Pancreas (tissue), 10 donors: ENCODE measurements at places on chromosomes 5 and 9. TPM values are rescaled to one million over a fixed set of nuclear protein-coding genes. Genes with fewer than 3 reads are reported as not detected.

Gene GPR150
- 5.7 TPM for total RNA-seq

DNA sequence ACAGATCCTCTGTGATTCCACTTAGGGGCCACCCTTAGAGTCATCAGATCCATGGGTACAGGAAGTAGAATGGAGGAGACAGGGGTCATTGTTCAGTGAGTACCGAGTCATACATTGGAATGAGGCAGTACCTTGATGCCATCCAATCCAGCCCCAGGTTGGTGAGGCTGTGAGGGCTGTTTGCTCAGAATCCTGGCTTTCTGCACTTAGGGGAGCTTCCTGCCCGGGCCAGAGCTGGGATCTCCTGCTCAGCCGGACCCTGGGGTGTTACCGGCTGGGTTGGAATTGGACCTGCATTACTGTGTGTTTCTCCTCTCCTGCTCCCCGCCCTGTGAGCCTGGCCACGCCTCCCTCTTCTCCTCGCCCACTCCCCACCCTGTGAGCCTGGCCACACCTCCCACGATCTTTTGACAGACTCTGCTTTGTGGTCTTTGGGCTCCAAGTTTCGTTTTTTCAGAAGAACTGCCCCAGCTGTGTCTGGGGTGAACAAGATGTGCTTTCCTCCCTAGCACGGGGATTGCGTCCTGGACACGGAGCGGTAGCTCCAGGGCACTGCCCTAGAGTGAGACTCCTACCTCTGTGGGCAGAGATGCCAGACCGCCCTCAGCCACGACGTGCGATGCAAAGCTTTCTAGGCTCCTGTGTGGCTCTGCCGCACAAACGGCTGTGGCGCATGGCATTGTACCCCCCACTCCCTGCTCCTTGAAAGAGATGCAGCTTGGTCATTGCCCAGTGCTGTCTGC lies 15.4 kb downstream of the TRAF2 start:
- no peak overlapping the region for H3K4me3 ChIP-seq
- no peak for DNase-seq
- H3K36me3 ChIP-seq = no peaks in the 10 kb centered on the region
- no peaks in the 10 kb centered on the region for H3K27me3 ChIP-seq
- peaks cover 36% of the 10 kb centered on the region for H3K4me1 ChIP-seq
- peak overlapping the region; percentile 67 for H3K27ac ChIP-seq

DNA sequence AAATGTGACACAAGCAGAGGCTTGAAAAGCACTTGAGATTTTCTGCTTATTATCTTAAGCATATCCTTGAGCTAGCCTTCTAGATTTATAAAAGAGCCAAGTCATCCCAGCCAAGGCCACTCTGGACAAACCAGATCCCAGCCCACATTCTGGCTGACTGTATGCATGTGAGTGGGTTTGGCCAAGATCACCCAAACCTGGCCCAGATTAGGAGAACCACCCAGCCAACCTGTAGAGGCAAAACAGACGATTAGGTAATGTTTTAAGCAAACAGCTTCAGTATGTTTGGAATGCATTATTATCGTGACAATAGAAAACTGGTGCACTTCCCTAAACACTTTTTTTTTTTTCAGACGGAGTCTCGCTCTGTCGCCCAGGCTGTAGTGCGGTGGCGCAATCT lies 151.9 kb downstream of the SPATA31D1 start:
- H3K27me3 ChIP-seq = no peaks in the 10 kb centered on the region
- no peaks in the 10 kb centered on the region for H3K4me1 ChIP-seq
- H3K27ac ChIP-seq = no peak overlapping the region
- no peak for DNase-seq

DNA sequence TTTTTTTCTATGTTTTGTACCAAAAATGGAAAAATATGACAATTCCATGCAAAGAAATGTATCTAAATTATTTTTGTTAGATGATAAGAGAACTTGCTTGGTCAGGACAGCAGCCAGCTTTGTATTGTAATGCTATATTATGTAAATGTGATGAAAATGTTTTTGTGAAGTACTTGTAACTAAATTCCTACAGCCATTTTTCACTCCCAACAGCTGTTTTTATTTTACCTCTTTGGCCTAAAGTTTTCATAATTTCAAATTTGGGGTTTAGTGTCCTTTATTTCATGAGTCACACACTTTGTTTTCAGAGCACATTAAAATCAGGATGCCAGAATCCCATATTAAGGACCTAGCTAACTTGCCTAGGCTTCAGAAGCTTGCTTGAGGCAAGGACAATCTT lies 64.1 kb downstream of the WDR41 start:
- peaks cover 5% of the 10 kb centered on the region for H3K36me3 ChIP-seq
- H3K4me3 ChIP-seq = no peak overlapping the region
- no peak overlapping the region for H3K27ac ChIP-seq
- no peak for DNase-seq

- DNase-seq = no peak
- H3K27me3 ChIP-seq = no peaks in the 10 kb centered on the region
- H3K4me1 ChIP-seq = no peaks in the 10 kb centered on the region
Observed at GRCh38 chr9:15115702-15116101, 191.3 kb downstream of the TTC39B start.

GRCh38 chr9:106304401-106304920 lies 558.5 kb upstream of the ZNF462 start:
- no peaks in the 10 kb centered on the region for H3K27me3 ChIP-seq
- H3K4me1 ChIP-seq = no peaks in the 10 kb centered on the region
- no peaks in the 10 kb centered on the region for H3K36me3 ChIP-seq
- H3K4me3 ChIP-seq = no peak overlapping the region

DNA sequence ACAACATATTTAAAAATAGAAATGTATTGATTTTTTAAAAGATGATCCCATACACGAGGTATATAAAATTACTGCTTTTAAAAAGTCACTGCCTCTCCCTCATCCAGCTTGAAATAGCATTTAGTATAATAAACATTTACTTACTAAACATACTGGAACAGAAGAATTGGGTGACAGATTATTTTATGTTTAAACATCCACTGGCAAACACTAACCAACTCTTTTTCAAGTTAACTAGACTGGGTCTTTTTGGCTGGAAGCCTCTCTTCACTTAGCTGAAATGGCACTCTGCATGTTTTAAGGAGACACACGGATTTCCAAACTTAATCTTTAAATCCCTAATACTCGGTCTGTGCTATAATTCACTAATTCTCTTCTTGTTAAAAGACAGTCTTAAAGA lies 19.0 kb downstream of the CTXN3 start:
- H3K4me3 ChIP-seq = no peak overlapping the region
- H3K36me3 ChIP-seq = no peaks in the 10 kb centered on the region
- H3K27ac ChIP-seq = no peak overlapping the region

Gene OGN
- total RNA-seq = 0.28 TPM

DNA sequence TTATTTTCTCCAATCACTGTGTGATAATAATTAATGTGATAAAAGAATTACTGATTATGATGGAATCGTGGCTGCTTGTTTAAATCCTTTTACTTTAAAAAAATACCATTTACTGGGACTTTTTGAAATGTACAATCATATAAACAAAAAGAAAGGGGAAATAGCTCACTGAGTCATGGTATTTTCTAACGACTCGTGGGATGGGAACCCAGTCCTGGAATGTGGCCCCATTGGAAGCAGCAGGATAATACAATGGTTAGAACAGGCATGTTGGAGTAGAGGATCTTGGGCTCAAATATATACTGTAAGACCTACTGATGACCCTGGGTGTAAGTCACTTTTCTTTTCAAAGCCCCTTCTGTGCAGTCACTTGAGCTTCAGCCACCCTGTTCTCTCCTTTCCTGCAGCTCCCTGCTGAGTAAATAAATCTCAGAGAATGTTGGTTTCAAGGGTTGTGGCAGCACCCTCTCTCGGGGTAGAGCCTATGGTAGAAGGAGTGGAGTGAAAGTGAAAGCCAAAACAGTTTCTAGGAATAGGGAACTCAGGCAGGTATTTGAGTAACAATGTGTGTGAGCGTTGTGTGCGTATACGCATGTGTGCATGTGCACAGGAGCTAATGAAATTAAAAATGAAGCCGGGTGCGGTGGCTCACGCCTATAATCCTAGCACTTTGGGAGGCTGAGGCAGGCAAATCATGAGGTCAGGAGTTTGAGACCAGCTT lies 40.8 kb upstream of the LARP1 start:
- no peak overlapping the region for H3K27ac ChIP-seq
- DNase-seq = no peak
- no peaks in the 10 kb centered on the region for H3K4me1 ChIP-seq
- H3K27me3 ChIP-seq = no peaks in the 10 kb centered on the region

Gene IL13
- not detected for total RNA-seq

DNA sequence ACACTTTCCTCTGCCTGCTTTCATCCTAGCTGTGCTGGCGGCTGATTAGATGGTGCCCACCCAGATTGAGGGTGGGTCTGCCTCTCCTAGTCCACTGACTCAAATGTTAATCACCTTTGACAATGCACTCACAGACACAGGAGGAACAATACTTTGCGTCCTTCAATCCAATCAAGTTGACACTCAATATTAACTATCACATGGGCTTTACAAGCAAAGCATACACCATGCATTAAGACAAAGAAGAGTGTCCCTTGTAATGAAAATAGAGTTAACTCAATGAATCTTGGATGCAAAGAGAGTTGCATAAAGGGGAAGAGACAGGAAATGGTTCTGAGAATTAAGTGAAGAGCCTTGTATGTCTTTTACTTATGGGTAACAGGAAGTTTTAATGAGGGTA lies 298.7 kb upstream of the BRINP1 start:
- no peaks in the 10 kb centered on the region for H3K4me1 ChIP-seq
- H3K36me3 ChIP-seq = no peaks in the 10 kb centered on the region
- H3K27me3 ChIP-seq = no peaks in the 10 kb centered on the region
- no peak overlapping the region for H3K27ac ChIP-seq
- H3K4me3 ChIP-seq = no peak overlapping the region
